ENCODE measurements at places on chromosomes 1 and 21. TPM values are rescaled to one million over a fixed set of nuclear protein-coding genes. Genes with fewer than 3 reads are reported as not detected.

The PODN gene
- 4.1 TPM for total RNA-seq

DNA sequence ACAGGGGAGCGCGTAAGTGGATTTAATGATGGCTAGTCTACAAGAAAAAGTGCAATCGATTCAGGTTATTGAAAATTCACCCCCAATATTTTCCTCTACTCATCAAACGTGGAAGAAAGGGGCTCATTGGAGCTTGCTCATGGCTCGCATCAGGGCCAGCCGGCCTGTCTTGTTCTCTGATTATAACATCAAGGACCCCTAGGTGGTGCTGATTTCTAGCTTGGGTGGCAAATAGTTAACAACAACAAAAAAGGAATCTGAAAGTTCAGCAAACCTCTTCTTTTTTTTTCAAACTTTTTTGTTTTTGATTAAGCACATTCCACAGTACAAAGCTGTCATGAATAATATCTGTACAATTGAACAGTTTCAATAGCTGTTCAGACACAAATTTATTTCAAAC lies 35.8 kb upstream of the SOD1 start:
- H3K4me3 ChIP-seq, result no peak overlapping the region

- DNase-seq, result no peak
- H3K27me3 ChIP-seq, result no peaks in the 10 kb centered on the region
- no peaks in the 10 kb centered on the region for H3K4me1 ChIP-seq
- H3K4me3 ChIP-seq, result no peak overlapping the region
- H3K27ac ChIP-seq, result no peak overlapping the region
Observed at GRCh38 chr1:89780721-89781120, 40.1 kb upstream of the LRRC8D start.

The SMIM11 gene
- 7.8 TPM for total RNA-seq

The S100A14 gene
- not detected for total RNA-seq

GRCh38 chr1:64965366-64966157 lies 787 bp downstream of the JAK1 start:
- peak overlapping the region; percentile 100 for H3K4me3 ChIP-seq
- no peaks in the 10 kb centered on the region for H3K27me3 ChIP-seq
- H3K36me3 ChIP-seq, result peaks cover 8% of the 10 kb centered on the region
- H3K27ac ChIP-seq, result peak overlapping the region; percentile 93
- H3K4me1 ChIP-seq, result peaks cover 10% of the 10 kb centered on the region

The GUCA2A gene
- total RNA-seq, result not detected

The ALX3 gene
- not detected for total RNA-seq

DNA sequence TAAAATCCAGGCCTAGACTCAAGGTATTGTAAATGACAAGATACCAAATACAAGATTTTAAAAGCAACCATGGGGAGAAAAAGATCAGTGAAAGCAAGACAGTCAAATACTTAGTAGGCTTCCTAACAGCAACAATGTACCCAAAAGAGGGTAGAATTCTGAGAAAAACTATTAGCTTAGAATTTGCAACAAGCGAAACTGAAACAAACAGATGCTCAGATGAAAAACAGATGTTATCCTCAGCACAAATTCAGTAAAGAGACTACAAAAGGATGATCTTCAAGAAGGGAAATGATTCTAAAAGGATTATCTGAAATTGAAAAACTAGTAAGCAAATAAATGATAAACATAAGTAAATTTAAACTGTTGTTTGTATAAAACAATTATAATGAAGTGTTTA lies 40.0 kb downstream of the PDC start:
- no peak for DNase-seq
- H3K36me3 ChIP-seq, result peaks cover 14% of the 10 kb centered on the region
- H3K4me3 ChIP-seq, result no peak overlapping the region
- no peaks in the 10 kb centered on the region for H3K4me1 ChIP-seq
- no peak overlapping the region for H3K27ac ChIP-seq
- no peaks in the 10 kb centered on the region for H3K27me3 ChIP-seq

GRCh38 chr1:31609514-31610118 lies 7.9 kb upstream of the HCRTR1 start:
- H3K4me3 ChIP-seq, result no peak overlapping the region
- H3K36me3 ChIP-seq, result no peaks in the 10 kb centered on the region
- H3K27ac ChIP-seq, result no peak overlapping the region
- H3K27me3 ChIP-seq, result no peaks in the 10 kb centered on the region

Measured in SJSA1 (cell line).